ENCODE measurements at places on chromosomes 11 and 22.
A peak's percentile ranks its signal among the peaks of the same experiment; 100 is the strongest.

- DNase-seq = no peak
Measured at GRCh38 chr11:93249459-93250220, 51.8 kb upstream of the SLC36A4 start.

- no peak for DNase-seq
Measured at GRCh38 chr11:120869516-120870011, 154.3 kb upstream of the TBCEL start.

GRCh38 chr11:109644152-109644551, 222.2 kb downstream of the C11orf87 start:
- DNase-seq = no peak

- no peak for DNase-seq
Measured at GRCh38 chr22:47075568-47075967, 313.1 kb downstream of the TBC1D22A start.

GRCh38 chr22:46537946-46538813, 760 bp upstream of the CELSR1 start:
- no peak for DNase-seq

- no peak for DNase-seq
Measured at GRCh38 chr11:36713715-36714114, 115.7 kb upstream of the RAG2 start.

DNA sequence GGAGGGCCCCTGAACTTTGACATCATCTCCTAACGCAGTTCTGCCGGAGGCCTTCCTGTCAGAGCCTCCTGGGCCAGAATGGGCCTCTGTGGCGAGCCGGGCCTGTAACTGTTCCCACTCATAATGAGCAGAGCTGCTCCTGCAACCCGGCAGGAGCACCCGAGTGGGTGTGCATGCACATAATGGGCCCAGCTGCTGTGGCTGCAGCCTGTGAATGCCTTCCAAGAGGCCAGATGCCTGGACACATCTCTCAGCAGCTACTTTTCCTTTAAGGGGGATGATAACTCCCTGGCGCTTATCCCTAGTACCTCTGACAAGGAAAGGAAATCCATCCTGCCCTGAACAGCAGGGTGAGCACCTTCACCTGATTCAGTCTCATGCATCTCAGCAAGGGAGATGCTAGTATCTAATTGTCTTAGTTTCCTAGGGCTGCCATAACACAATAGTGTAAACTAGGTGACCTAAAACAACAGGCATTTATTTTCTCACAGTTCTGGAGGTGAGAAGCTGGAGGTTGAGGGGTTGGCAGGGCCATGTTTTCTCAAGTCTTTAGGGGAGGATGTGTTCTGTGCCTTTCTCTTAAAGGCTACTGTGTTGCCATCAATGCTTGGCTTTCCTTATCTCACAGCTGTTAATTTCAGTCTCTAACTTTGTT, 120.5 kb downstream of the TEAD1 start:
- DNase-seq = no peak

GRCh38 chr22:37775785-37776638, 31.7 kb upstream of the GCAT start:
- no peak for DNase-seq

GRCh38 chr11:130711193-130711592, 205.1 kb downstream of the SNX19 start:
- no peak for DNase-seq

- no peak for DNase-seq
Measured at GRCh38 chr11:122813894-122814270, 24.4 kb upstream of the CRTAM start.

- DNase-seq = no peak
Measured at GRCh38 chr11:124600621-124601320, 10.5 kb upstream of the PANX3 start.

DNA sequence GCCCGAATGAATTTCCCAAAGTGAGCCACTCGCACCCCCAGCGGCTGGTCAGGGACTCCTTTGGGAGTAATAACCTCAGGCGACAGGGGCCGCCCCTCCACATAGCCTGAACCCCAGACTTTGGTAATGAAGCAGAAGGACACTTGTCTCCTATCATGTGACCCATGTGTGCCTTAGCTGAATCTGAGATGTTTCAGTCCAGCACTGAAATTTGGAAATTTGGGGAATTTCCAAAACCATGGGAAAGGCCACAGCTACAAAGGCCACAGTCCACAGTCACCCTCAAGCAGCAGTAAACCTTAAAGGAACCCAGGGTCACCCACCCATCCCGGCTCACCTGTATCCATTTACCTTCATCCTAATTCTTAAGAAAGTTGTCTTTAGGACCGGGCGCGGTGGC, 51.4 kb upstream of the FADD start:
- DNase-seq = no peak

DNA sequence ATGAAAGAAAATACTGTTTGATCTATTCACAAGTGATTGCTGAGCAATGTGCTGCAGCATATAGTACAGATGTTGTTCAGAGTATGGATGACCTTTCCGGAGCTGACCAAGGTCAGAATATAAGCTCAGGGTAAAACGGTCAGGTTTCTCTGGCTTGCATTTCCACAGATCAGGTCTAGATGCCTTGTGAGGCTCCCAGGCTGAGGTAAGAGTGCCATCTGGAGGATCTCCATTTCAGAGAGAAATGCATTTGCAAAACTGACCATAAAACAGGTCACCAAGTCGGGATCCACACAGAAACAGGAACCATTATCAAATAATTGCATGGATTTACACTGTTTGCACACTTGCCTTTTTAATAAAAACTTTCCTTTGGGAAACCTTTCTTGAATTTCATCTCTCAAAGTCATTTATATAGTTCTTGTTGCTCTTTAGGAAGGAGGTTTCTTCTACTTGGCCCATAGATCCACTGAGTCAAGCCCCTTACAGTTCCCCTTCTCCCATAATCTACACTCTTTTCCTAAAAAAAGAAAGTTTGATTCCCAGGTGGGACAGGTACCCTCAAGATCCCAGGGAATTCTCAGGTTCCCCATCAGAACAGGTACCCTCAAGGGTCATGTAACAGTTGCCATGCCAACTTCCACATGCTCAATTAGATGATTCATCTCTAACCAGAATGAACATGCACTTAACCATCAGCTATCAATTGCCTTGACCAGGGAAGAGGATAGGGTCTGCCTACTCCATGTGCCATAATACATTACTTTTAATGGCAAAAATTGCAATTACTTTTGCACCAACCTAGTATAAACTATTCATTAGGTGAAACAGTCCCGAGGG, 25.0 kb upstream of the TMPRSS5 start:
- DNase-seq = no peak

DNA sequence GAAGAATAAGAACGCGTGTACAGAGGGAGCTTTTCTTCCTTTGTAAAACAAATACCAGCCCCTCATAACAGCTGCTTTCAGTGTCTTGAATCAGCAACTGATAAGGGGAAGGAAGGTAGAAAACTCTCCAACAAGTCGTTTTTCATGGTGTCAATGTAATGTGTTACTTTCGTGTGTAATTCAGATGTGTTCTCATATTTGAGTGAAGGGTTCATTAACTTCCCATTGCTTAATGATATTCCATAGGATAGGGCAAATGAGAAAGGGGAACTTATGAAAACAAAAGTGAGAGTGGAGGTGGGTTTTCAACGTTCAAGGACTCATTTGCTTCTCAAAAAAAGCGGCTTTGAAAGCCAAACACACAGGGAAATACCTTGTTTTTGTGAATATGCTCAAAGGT, 452.1 kb downstream of the NTM start:
- DNase-seq = no peak

- DNase-seq = peak; percentile 39
Measured at GRCh38 chr11:721741-722345, 15.8 kb downstream of the EPS8L2 start.

GRCh38 chr11:126612671-126613070, 257.2 kb downstream of the ST3GAL4 start:
- no peak for DNase-seq

GRCh38 chr11:913043-913442, 2.4 kb upstream of the CHID1 start:
- DNase-seq = no peak

DNA sequence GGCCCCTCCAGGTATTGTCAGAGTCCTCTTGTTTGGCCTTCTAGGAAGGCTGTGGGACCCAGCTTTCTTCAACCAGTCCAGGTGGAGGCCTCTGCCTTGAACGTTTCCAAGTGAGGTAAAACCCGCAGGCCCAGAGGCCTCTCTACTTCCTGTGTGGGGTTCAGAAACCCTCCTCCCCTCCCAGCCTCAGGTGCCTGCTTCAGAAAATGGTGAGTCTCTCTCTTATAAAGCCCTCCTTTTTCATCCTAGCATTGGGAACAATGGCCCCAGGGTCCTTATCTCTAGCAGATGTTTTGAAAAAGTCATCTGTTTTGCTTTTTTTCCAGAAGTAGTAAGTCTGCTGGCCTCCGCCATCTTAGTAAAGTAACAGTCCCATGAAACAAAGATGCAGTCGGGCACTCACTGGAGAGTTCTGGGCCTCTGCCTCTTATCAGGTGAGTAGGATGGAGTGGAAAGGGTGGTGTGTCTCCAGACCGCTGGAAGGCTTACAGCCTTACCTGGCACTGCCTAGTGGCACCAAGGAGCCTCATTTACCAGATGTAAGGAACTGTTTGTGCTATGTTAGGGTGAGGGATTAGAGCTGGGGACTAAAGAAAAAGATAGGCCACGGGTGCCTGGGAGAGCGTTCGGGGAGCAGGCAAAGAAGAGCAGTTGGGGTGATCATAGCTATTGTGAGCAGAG, at the start of gene CD3E:
TSS of gene CD3E (plus strand) at position 163 of the 681 bp plus-strand sequence. CDS start at position 386, 223 bp downstream.
- DNase-seq = peak; percentile 33

DNA sequence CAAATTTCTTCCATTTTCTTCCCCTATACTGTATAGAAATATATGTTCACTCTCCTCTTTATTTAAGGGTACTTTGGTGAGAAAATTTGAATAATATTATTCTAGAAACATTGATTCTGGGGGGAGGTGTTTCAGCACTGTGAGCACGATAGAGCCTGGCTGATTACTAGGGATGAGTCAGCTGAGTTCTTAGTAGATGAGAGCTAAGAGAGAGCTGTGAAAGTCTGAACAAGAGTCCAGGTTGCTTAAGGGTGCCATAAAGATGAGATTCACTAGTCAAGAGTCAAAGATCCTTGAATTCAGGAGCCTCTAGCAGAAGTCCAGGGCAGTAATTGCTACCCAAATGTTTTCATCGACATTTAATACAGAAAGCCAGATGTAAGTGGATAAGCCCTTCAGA, 756.6 kb upstream of the API5 start:
- no peak for DNase-seq

DNA sequence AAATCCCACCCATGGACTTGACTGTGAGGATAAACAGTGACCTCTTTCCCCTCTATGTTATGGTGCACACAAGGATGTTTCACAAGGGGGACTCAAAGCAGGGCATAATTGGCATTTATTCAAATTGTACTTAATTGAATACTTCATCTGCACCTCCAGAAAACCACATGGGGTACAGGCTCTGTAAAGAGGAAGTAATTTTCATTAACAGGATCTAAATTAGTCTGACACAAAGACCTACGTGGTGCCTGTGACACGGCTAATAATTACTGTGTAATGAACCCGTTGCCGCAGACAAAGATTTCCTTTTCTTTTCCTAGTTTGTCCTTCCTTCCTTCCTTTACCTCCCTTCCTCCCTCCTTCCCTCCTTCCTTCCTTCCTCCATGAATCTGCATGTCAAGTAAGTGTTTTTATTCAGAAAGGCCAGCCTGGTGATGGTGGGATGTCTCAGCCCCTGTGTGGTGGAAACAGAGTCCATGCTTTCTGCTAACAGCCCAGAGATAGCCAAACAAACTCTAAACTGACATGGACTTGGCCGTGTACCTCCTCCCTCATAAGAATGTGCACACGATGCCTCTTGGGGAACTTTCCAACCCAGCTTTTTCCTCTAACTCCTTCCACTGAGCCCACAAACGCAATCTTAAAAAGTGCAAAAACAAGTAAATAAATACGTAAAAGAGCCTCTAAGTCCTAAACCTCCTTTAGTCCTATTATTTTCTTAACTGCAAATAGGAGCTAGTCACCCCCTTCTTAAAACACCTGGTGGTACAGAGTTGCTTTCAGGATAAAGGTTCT, 118.8 kb downstream of the INSC start:
- DNase-seq = no peak

DNA sequence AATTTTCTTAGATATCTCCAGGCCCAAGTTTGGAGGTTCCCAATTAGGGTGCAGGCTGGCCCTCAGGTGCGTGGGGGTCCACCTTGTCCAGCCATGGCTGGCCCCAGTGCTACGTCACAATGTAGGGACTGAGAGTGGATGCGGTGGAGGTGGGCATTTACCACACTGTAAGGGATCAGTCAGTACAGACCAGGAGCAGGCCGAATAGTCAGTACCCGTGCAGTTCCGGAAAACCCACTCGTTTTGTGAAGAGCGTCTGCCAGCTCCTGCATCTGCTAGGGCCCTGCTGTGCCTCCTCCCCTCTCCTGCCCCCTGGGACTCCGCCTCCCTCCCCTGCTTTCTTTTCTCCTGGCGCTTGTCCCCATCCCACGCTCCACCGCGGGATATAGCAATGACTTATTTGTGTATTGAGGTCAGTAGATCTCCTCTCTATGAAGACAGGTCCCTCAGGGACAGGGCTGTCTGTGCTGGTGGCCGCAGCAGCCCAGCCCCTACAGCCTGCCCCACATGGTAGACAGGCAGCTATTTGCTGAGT, 50.4 kb upstream of the SEPTIN5 start:
- no peak for DNase-seq

- DNase-seq = no peak
Measured at GRCh38 chr11:46692450-46692849, 8.0 kb downstream of the ARHGAP1 start.

DNA sequence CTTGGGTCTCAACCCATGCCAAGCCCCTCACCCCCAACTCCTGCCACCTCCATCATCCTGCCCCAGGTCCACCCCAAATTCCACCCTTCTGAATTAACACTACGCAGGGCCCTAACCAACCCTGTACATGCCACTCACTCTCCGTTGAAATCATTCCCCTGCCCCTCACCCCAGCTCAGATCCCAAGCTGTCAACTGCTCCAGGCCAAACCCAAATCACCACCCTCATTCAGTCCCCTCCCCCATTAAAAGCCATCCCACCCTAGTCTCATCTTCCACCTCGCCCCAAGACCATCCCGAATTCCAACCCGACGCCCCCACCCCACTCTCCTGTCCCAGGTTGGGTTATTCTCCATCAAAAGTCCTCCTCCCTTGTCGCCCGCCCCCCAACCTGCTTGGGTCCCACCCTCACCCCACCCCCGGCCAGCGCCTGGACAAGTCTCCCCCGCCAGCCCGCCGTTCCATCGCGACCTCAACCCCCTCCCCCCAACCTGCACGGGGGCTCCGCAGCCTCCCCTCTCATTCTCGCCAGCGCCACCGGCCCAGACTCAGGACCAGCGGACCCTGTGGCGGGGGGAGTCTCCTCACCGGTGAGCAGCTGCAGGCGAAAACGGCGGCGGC, 466 bp downstream of the FAM168A start:
- no peak for DNase-seq

DNA sequence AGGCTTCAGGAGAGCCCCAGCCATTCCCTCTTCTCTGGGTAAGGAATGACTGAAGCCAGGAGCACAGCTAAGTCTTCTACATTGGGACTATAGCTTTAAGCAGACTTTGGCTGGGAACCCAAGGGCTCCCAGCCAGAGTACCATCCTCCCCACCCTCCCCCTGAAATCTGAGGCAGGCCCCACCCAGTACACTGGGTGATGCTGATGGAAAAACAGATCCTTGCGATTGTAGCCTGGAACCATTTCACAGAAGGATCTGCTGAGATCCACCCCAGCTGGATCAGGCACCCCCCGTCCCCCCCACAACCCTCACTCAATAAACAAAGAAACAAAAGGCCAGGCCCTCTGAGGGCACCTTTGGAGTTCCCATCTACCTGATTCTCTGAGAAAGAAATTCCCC, 39.8 kb downstream of the IL18BP start:
- DNase-seq = no peak
